Right atrium auricular region (tissue), 2 donors: ENCODE measurements at places on chromosomes 5 and 9. TPM values are rescaled to one million over a fixed set of nuclear protein-coding genes. Genes with fewer than 3 reads are reported as not detected.
A peak's percentile ranks its signal among the peaks of the same experiment; 100 is the strongest.

- H3K4me1 ChIP-seq: peaks cover 10% of the 10 kb centered on the region
- H3K27me3 ChIP-seq: no peaks in the 10 kb centered on the region
- DNase-seq: no peak
- no peak overlapping the region for H3K27ac ChIP-seq
These were observed 20.9 kb downstream of the FOXE1 start for GRCh38 chr9:97873882-97874281.

DNA sequence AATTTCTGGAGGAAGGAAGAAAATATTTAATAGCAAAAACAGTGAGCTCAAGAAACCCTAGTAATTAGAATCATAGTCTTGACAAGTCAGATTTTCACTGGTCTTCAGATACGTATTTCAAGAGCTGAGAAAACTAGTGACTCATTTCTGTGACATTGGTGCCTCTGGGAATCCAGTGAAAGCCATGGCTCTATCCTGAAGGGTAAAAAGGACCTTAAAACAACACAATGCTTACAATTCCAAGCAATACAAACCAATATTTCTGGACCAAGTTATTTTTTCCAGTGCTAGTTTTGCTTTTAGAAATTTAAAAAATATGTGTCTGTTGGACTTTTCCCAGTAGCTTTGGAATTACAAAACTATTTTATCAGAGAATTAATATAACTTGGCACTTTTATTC, 140.3 kb downstream of the LPAR1 start:
- H3K4me3 ChIP-seq: no peak overlapping the region
- no peaks in the 10 kb centered on the region for H3K36me3 ChIP-seq
- peak overlapping the region; percentile 18 for H3K27ac ChIP-seq
- DNase-seq: no peak
- H3K4me1 ChIP-seq: no peaks in the 10 kb centered on the region

- no peaks in the 10 kb centered on the region for H3K4me1 ChIP-seq
- peak overlapping the region; percentile 99 for H3K27ac ChIP-seq
- peak; percentile 94 for DNase-seq
- peaks cover 9% of the 10 kb centered on the region for H3K36me3 ChIP-seq
These were observed 32.1 kb downstream of the PTPA start for GRCh38 chr9:129143031-129143927.

- no peak overlapping the region for H3K4me3 ChIP-seq
- H3K4me1 ChIP-seq: peaks cover 85% of the 10 kb centered on the region
- peaks cover 73% of the 10 kb centered on the region for H3K36me3 ChIP-seq
- H3K27ac ChIP-seq: peak overlapping the region; percentile 85
These were observed 229.8 kb downstream of the FANCC start for GRCh38 chr9:95087659-95088242.

DNA sequence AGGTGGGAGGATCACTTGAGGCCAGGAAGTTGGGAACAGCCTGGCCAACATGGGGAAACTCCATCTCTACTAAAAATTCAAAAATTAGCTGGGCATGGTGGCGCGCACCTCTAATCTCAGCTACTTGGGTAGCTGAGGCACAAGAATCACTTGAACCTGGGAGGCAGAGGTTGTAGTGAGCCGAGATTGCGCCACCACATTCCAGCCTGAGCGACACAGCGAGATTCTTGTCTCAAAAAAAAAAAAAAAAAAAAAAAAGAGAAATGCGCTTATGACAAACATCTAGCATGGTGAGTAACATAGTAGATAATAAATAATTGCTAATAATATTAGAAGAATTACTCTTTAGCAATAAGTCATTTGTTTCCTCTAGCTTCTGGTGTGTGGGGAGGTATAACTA, 25.9 kb downstream of the RUSC2 start:
- H3K27me3 ChIP-seq: no peaks in the 10 kb centered on the region
- H3K27ac ChIP-seq: no peak overlapping the region
- H3K4me1 ChIP-seq: no peaks in the 10 kb centered on the region
- no peaks in the 10 kb centered on the region for H3K36me3 ChIP-seq
- no peak overlapping the region for H3K4me3 ChIP-seq
- DNase-seq: no peak

DNA sequence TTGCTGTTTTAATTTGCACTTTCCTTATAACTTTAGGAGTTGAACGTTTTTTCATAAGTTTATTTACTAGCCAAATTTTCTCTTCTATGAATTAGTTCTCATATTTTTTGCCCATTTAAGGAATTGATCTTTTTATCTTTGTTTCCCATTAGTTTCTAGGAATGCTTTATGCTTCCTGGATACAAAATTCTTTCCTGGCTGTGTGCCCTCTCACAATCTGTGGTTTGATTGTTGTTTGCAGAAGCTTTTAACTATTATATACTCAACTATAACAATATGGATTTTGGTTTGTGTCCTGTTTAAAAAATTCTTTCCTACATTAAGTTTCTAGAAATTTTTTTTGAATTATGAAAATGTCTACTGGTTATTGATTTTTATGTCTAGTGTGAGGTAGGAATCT, 206.3 kb downstream of the CSNK1G3 start:
- no peak overlapping the region for H3K27ac ChIP-seq
- no peak for DNase-seq
- H3K36me3 ChIP-seq: no peaks in the 10 kb centered on the region
- H3K27me3 ChIP-seq: no peaks in the 10 kb centered on the region

DNA sequence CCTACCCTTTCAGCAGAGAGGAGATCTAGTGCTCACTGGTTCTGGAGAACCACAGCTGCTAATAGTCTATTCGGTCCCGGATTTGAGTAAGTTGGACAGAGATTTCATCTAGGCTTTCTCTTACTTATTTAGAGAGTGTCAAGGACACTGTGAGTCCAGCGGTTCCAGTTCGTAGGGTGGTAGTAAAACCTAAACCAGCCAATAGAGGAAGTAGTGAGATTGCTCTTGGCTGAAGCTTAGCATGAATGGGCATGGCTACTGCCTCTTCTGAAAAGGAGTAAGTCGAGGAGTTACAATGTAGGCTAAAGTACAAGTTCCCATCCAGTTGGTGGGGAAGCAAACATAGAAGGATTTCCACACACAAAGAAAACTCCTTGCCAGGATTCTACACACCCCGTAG, 109.6 kb upstream of the MOCS2 start:
- H3K27ac ChIP-seq: no peak overlapping the region
- H3K4me3 ChIP-seq: no peak overlapping the region
- H3K36me3 ChIP-seq: no peaks in the 10 kb centered on the region
- no peak for DNase-seq
- no peaks in the 10 kb centered on the region for H3K4me1 ChIP-seq

DNA sequence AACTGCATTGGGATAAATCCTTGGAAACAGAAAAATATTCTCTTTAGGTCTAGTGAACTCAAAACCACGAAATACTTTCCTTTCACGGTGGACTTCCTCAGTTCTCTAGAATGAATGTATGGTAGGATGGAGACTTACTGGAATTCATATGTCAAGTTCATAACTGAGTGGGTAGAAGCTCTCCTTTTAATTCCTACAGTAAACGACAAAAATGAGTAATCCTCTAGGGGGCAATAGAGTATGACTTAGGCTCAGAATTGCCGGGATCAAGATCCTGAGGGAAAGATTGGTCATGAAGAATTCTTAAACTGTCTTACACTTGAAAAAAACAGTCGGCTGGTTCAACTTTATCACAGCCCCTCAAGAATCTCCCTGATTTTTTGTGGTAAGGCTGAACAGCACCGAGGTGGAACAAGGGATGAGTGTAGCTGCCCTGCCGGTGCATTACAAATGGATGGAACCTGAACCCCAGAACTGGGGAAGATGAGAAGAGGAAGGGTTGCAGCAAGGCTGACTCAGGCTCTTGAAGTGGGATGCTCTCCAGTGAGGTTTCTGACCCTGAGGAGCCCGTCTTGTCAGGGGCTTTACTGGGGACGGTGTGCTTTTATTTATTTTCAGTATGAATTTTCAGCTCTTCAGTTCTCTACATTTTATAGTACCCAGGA, 14.0 kb upstream of the LOX start:
- no peak overlapping the region for H3K27ac ChIP-seq
- H3K36me3 ChIP-seq: no peaks in the 10 kb centered on the region
- H3K4me1 ChIP-seq: no peaks in the 10 kb centered on the region
- H3K27me3 ChIP-seq: no peaks in the 10 kb centered on the region
- no peak overlapping the region for H3K4me3 ChIP-seq

- H3K4me1 ChIP-seq: peaks cover 92% of the 10 kb centered on the region
- H3K4me3 ChIP-seq: no peak overlapping the region
- H3K36me3 ChIP-seq: peaks cover 9% of the 10 kb centered on the region
These were observed 11.3 kb downstream of the SMARCA2 start for GRCh38 chr9:2026220-2026997.

GRCh38 chr9:130741831-130742449, 48.4 kb downstream of the EXOSC2 start:
- DNase-seq: no peak
- H3K36me3 ChIP-seq: no peaks in the 10 kb centered on the region
- no peaks in the 10 kb centered on the region for H3K27me3 ChIP-seq
- no peak overlapping the region for H3K27ac ChIP-seq
- no peak overlapping the region for H3K4me3 ChIP-seq

GRCh38 chr9:16928179-16928945, 57.9 kb upstream of the BNC2 start:
- no peaks in the 10 kb centered on the region for H3K27me3 ChIP-seq
- no peaks in the 10 kb centered on the region for H3K4me1 ChIP-seq
- DNase-seq: no peak
- no peak overlapping the region for H3K27ac ChIP-seq
- no peaks in the 10 kb centered on the region for H3K36me3 ChIP-seq

DNA sequence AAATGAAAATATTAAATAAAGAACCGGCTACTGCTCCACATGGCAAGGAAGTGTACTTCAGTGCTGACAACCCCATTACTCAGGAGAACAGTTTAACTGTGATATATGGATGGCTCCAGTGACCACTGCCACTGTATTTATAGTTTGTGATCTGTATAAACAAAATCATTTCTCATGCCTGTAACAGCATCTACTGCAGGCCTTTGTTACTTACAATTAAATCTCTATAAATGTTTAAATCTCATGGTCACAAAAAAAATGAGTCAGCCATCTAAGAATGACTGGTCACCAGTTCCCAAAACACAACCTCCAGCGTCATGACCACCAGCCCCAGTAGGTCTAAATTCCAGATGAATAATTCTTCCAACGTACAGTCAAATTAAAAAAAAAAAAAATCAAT, 24.6 kb downstream of the SERINC5 start:
- no peak for DNase-seq
- H3K36me3 ChIP-seq: no peaks in the 10 kb centered on the region
- peaks cover 6% of the 10 kb centered on the region for H3K4me1 ChIP-seq
- no peak overlapping the region for H3K4me3 ChIP-seq

- no peaks in the 10 kb centered on the region for H3K27me3 ChIP-seq
- no peaks in the 10 kb centered on the region for H3K36me3 ChIP-seq
- peaks cover 29% of the 10 kb centered on the region for H3K4me1 ChIP-seq
- no peak overlapping the region for H3K4me3 ChIP-seq
- H3K27ac ChIP-seq: peak overlapping the region; percentile 39
These were observed 4.5 kb upstream of the LCP2 start for GRCh38 chr5:170301981-170302652.

DNA sequence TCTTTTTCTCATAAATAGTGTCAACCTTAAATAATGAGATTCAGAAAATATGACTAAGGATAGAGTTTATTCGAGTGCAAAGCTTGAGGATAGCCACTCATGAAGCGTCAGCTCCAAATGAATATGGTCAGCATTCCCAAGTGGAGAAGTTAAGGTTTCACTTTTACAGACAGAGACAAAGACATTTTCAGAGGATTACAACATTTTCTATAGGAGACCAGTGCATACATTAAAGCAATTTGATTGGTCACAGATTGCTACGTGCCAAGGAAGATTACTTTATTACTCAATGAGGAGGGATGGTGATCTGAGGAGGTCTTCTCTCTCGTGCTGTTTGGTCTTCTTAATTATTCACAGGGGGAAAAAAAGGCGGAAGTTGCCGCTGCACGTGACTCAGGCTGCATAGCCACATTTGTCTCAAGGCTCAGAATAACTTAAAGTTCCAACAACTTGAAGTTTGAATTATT, 60.1 kb upstream of the SPATA31C2 start:
- no peaks in the 10 kb centered on the region for H3K27me3 ChIP-seq
- no peak overlapping the region for H3K4me3 ChIP-seq
- no peak overlapping the region for H3K27ac ChIP-seq
- no peaks in the 10 kb centered on the region for H3K36me3 ChIP-seq

- H3K36me3 ChIP-seq: no peaks in the 10 kb centered on the region
- H3K27me3 ChIP-seq: no peaks in the 10 kb centered on the region
- no peak for DNase-seq
- no peak overlapping the region for H3K27ac ChIP-seq
These were observed 101.6 kb downstream of the NREP start for GRCh38 chr5:111655169-111655924.

DNA sequence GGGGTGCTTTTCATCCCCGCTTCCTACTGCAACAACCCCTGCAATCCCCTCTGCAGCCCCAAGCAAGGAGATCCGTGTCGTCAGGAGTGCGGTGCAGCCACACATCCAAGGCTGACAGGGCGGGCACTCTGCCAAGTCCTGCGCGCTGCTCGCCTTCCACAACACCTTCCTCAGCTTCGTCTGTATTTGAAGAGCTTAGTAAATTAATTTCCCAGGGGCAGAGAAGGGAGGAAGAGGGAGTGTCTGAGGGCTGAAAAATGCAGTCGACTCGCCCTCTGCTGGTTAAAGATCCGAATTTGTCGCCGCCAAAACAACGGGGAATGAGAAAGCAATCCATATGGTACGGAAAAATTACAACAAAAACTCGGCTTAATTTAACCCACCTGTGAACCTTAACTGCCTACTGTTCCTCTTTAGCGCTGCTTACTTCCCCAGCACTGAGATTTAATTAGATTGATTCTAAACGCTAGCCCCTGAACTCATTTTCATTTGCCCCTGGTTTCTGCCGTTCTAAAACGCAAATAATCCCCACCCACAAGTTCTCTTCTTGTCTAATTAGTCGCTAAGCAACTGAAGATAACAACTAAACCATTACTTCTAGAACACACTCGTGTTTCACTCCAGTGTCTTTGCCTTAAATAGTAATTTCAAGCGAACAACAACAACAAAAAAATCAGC, 10.9 kb upstream of the PCDHB1 start:
- H3K27me3 ChIP-seq: no peaks in the 10 kb centered on the region
- H3K36me3 ChIP-seq: no peaks in the 10 kb centered on the region
- H3K4me1 ChIP-seq: no peaks in the 10 kb centered on the region
- H3K27ac ChIP-seq: peak overlapping the region; percentile 55

GRCh38 chr9:117744856-117745389, 40.7 kb downstream of the TLR4 start:
- no peaks in the 10 kb centered on the region for H3K36me3 ChIP-seq
- H3K27ac ChIP-seq: peak overlapping the region; percentile 43
- peak overlapping the region; percentile 38 for H3K4me3 ChIP-seq

- H3K4me1 ChIP-seq: no peaks in the 10 kb centered on the region
- no peak overlapping the region for H3K27ac ChIP-seq
- no peak for DNase-seq
- no peak overlapping the region for H3K4me3 ChIP-seq
These were observed 123.9 kb upstream of the FER start for GRCh38 chr5:108623826-108624225.

The PDE6A gene
- not detected for total RNA-seq

The CTSV gene
- total RNA-seq: not detected

The LHFPL2 gene
- total RNA-seq: 9.9 TPM

The USP20 gene
- total RNA-seq: 12.9 TPM

The ANKRD31 gene
- total RNA-seq: 0.07 TPM

The OTULINL gene
- 2.1 TPM for total RNA-seq

The PCDHB7 gene
- 1.0 TPM for total RNA-seq

The PFN3 gene
- total RNA-seq: not detected

The MEGF9 gene
- total RNA-seq: 15.3 TPM

The CTXN3 gene
- not detected for total RNA-seq

The LAMC3 gene
- total RNA-seq: 1.6 TPM

The PCDHB6 gene
- total RNA-seq: 0.12 TPM

The IFNA14 gene
- total RNA-seq: not detected

The SLC2A8 gene
- total RNA-seq: 19.8 TPM

The C8G gene
- not detected for total RNA-seq
